ENCODE measurements at places on chromosomes 2 and 18.

- no peak for DNase-seq
Measured at GRCh38 chr2:28778392-28778791, 26.8 kb downstream of the PPP1CB start.

GRCh38 chr2:136394136-136395060 is 276.4 kb upstream of the CXCR4 start:
- DNase-seq: no peak

DNA sequence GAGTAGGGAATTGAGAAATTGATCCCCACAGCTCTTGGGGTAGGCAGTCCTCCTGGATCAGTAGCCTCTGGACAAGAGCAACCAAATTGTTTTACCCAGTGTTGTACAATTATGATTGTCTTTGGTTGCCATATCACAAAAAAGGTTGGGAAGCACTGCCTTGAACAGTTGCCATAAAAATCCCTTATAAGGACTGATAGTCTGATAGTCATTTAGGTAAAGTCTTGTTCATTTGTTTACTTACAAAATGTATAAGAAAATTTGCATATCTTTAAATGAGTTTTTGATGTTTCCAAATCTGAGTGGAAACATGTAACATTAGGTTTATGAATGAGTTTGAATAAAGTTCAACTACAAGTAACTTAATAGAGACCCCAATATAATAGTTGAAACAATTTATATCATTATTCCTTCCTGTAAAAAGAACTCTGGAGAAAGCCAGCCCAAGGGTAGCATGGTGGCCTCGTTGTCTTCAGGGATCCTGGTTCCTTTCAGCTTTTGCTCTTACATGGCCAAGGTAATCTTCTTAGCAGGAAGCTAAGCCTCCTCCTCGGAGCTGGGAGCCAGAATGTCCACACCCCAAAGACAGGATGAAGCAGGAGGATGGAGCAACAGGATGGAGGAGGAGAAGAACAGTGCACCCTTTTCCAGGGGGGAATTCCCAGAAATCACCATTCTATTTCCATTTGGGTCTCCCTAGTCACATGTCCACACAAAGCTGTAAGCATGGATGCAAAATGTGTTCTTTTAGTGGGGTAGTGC is 35.7 kb upstream of the NEMP2 start:
- no peak for DNase-seq

DNA sequence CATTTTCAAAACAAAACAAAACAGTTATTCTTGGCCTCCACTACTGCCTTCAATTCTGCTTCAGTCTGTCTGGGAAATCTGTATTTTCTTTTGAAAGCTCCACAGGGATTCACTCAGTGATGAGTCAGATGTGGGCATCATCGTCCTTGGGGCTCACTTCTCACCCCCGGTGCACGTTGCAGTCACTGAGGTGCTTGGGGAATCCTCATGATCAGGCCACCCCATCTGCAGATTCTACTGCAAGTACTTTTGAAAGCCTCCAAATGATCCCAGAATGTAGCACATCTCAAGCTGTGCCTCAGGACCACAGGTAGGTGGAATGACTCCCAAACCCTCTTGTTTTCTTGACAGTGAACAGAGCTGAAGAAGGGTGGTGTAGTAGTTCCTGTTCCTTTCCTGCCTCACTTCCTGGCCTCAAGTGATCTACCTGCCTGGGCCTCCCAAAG is 34.3 kb downstream of the LPIN2 start:
- DNase-seq: peak; percentile 60

- no peak for DNase-seq
Measured at GRCh38 chr2:98087447-98088020, 567 bp downstream of the VWA3B start.

DNA sequence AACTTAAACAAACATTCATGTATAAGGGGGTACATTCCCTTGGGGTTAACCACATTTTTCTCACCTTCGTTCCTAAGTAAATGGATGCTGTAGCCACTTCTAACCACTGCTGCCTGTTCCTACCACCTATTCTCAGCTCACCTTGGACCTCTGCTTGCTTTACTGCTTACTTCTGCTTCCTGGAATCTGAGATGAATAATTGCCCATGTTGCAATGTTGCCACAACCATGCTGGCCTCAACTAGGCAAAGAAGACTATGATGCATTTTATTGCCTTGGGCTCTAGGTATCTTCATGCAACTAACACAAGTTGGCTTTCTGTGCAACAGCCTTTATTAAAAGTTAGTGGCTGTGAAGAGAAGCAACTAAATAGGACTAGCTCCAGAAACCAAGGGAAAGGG is 106.3 kb upstream of the TCF4 start:
- DNase-seq: peak; percentile 60

DNA sequence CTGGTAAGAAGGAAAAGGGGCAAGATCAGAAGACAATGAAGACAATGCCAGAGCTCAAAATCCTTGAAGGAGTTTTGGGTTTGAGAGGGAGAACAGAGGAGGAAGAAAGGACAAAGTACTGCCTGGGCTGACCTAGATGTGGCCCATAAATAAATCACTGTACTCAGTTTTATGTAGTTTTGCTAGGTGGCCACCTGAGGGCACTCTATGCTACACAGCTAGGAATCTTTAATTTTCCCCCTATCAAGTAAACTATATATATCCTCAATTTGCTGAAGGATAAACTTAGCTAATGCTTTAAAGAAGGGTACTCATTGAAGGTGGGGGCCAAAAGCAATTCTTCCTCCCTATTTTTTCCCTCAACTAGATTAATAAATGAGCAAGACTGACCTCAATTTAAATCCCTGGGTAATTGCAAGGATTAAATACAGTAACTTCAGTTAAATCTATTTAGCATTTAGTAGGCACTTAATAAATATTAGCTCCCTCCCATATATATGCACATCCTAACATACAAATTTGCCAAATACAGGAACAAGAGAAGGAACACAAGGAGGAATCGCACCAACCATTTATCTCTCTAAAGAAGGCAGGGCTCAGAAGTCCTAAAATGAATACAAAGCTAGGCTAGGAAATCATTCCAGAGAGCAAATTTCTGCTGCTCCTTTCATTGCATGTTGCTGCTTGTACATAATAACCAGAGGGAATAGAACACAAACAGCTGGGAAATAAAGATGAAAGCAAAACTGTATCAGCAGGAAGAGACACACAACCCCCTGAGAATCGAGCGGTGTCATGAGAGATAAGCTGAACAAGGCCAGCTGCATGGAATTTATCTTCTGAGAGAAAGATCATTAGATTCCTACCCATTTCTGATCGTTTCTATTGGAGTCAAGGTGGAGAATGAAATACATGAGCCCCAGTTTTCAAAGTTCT is 540.1 kb downstream of the NRXN1 start:
- DNase-seq: peak; percentile 17

- DNase-seq: no peak
Measured at GRCh38 chr2:179022685-179023084, 27.3 kb downstream of the CCDC141 start.

DNA sequence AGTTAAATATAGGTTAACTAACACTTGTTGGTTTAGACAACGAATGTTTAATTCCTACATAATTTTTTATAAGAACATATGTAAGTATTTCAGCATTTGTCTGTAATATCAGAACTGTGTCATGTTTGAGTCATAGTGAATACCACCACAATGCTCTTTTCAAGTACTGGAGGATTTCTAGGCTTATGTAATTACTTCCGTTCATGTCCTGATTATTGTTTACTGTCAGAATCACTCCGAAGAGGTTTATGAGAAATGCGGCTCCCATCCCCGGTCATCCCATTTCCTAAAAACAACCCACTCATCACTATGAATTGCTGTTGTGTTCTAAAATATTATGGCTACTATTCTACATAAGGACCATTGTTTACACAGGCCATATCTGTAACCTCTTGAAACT is 45.1 kb downstream of the CDH19 start:
- DNase-seq: no peak

DNA sequence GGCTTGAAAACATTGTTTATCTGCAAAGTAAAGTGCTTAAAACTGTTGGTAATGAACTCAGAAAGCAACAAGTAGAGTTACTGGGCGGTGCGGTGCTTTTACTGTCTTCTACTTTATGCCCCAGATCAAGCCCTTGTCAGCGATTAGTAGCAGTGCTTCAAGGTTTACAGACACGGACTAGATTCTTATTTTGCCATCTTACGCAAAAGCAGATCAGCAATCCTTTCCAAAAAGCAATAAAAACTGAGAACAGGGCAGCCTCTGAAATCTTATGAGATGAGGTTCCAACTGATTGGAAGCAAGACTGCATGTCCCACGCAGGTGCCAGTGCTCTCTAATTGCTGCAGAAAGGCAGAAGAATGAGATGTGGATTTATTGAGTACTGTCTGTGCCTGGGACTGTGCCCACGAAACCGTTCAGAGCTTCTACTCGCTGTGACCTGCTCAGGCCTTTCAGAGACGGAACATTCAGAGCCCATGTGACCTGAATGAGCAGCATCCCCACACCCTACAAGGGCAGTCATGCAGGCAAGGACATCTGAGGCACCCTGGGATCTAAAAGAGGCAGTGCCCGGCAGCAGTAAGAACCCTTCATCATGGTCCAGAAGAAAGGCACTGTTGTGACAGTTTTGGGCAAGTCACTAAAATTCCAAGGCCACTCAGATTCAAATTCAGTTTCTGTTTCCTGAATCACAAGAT is 15.7 kb downstream of the COL4A3 start:
- DNase-seq: no peak

- DNase-seq: no peak
Measured at GRCh38 chr2:181363164-181363563, 94.0 kb upstream of the ITGA4 start.

DNA sequence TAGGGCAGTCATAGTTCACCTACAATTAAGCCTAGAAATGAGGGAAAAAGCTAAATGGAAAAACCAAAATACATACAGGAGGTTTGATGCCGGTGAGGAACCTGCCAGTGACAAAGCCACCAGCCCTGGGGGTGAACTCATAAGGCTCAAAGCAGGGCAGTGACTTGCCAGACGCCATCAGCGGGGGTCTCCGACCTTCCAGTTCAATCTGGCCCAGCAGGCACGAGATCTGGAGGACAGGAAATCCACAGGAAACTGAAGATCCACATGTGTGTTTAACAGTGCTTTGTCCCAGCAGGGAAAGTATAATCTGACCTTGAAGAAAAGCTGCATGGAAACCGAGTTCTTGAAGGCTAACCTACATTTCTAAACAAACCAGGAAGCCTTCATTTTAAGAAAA is 60.1 kb downstream of the POLR1A start:
- DNase-seq: no peak

DNA sequence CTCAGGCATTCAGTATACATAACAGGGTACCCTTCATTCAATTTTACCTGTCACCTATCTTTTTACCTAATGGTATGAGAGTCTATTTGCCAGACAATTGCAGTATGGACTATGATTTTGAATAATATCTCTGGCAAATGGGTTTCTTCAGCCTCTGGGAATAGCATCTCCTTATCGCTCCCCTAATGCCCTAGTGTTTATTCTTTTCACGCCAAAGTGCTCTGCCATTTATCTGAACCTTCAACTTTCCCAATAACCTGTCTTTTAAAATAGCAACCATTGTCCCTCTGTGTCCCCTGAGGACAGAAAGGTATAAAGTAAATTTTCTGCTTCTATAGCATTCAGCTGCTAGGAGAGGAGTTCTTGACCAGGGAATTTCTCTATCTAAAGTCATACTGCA is 45.0 kb upstream of the FSHR start:
- DNase-seq: no peak

DNA sequence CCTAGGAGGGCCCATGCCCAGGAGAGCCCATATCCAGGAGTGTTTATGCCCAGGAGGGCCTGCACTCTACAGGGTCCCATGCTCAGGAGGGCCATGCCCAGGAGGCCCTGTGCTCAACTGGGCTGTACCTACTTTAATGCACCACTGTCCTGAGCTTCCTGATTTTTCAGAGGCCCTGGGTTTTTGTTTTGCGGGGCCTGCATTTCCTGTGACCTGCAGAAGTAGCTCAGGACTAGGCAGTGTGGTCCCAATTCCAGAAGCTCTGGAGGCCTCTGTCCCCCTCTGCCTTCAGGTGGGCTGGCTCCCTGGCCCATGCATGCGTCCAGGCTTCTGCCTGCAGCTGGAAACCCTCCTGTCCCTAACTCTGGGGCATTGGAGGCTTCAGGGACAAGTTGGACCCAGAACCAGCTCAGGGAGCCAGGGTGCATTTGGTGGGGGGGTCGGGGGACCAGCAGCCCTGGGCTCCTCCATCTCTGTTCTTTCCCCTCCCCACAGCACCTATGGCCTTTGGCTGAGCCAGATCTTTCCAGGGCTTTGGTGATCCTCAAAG is 10.8 kb downstream of the GPR35 start:
- no peak for DNase-seq

DNA sequence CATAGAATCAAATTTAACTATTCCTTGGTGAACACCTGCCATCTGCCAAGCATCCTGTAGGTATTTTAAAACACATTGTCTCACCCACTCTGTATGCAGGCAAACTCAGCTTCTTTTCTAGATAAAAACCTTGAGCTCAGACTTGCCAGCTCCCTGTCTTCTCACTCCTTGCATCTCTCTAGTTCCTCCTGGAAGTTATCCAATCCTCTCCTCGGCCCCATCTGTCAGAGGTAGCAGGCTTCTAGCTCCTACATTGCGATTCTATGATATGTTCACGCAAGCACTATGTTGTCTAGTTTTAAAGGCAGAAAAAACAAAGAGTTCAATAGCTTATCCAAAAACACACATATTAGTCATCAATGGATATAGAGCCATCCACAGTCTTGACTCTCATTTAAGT is 67.0 kb upstream of the APCDD1 start:
- DNase-seq: no peak

GRCh38 chr2:227890495-227891079 is 19.2 kb downstream of the DAW1 start:
- DNase-seq: peak; percentile 49

GRCh38 chr18:46899274-46899948 is 17.9 kb downstream of the PIAS2 start:
- no peak for DNase-seq

DNA sequence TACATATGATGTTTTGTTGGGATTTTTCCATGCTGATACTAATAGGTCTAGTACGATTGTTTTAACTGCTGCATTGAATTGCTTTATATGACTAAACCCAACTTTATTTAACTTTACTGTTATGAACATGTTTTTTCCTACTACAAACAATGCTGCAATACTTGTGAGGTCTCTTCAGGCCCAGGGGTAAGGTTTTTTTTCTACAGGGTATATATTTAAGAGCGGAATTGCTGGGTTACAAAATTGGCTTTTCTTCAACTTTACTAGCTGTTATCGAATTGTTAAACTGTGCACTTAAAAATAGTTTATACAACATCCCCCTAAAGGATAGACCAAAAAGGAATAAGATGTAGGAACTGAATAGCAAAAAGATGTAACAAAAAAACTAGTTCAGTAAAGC is 78.5 kb upstream of the TMEM178A start:
- no peak for DNase-seq

DNA sequence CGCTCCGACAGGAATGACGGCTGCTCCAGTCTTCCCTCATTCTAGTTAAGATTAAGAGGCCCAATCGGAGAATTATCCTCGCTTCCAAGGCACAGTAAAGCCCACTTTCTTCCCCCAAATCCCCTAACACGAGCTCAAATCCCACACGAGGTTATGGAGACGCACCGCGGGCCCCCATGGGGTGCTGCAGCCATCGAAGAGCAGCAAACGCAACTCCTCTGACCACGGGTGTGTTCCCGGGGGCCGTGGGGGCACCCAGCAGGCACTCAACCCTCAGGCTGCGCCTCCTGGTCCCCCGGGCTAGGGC is 446 bp downstream of the COPS9 start:
- DNase-seq: no peak

Data from RCC 7860 (cell line).